BJ (cell line): ENCODE measurements at places on chromosomes 2 and 18. TPM values are rescaled to one million over a fixed set of nuclear protein-coding genes. Genes with fewer than 3 reads are reported as not detected.

GRCh38 chr18:44290366-44290977, 390.2 kb upstream of the SETBP1 start:
- DNase-seq: no peak

GRCh38 chr2:126586317-126586716, 69.6 kb upstream of the GYPC start:
- no peak for DNase-seq

GRCh38 chr2:26333293-26333692, 12.7 kb upstream of the SELENOI start:
- DNase-seq: no peak

Gene ACP1
- polyA plus RNA-seq: 129 and 135 TPM in 2 replicates

Gene TNFRSF11A
- polyA plus RNA-seq: 0.06 TPM in 1 of 2 replicates, not detected in the other

Gene HNMT
- 7.7 and 14.6 TPM in 2 replicates for polyA plus RNA-seq

Gene SLC25A12
- polyA plus RNA-seq: 16.3 and 19.5 TPM in 2 replicates

GRCh38 chr18:76993573-76993972, 139.0 kb downstream of the MBP start:
- DNase-seq: no peak

Gene CYP27A1
- polyA plus RNA-seq: 17.2 and 26.8 TPM in 2 replicates

Gene EFR3B
- 0.11 and 0.18 TPM in 2 replicates for polyA plus RNA-seq

GRCh38 chr2:215110918-215111317, 27.5 kb downstream of the ABCA12 start:
- no peak for DNase-seq

DNA sequence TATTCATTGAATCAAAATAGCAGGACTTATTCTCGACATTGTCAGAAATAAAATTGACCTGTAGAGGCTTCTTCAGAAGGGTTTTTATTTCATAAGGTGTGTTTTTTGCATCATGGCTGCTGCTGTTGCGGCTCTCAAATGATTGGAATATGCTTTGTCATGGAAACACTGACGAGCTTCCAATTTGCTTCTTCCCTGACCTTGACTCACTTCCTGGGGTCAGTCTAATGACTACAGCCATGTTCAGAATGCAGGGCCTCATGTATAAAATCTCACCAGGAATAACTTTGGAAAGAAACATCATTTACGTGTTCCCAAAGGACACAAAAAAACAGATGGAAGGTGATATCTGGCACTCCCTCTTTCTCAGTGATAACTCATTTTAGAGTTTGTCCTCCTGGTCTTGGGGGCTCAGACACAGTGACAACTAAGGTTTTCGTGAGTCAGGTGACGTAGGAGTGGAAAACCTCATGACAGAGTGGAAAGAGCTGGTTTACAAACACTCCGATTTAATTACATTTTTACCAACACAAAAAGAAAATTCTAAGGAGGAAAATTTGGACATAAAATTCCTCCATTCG, 467.0 kb upstream of the RAB12 start:
- no peak for DNase-seq

DNA sequence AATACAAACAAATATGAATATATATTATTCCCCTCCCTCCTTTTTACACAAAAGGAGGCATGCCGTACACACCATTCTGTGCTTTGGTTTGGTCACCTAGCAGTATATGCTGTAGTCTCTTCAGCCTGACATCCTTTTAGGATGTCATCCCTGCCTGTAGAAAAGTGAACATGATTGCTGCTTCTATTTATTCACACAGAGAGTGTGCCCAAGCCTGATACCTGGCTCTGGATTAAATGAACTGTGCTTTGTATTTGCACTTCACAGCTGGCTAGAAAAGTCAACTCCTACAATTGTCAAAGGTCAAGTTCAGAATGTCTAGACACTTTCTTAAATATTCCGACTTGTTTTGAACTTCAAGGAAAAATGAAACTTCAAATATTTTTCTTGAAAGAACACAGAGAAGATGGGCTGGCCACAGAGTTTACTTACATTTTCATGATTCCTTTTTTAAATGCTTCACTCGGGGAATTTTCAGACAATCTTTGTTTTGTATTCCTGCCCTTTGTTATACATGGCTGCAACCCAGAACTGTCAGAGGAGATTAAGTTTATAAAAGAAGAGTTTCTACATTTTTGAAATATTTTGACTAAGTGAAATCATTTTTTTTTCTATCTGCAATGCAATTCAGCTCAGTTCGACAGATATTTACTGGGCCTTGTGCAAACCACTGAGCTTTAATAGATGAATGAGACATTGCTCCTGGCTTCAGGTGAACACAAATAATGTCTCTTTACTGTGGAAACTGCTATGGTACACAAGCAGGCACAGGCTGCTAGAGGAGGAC, 33.5 kb downstream of the DAPL1 start:
- DNase-seq: no peak

Gene RAB31
- 30.5 and 37.2 TPM in 2 replicates for polyA plus RNA-seq

Gene CHN1
- polyA plus RNA-seq: 93.0 and 167 TPM in 2 replicates

DNA sequence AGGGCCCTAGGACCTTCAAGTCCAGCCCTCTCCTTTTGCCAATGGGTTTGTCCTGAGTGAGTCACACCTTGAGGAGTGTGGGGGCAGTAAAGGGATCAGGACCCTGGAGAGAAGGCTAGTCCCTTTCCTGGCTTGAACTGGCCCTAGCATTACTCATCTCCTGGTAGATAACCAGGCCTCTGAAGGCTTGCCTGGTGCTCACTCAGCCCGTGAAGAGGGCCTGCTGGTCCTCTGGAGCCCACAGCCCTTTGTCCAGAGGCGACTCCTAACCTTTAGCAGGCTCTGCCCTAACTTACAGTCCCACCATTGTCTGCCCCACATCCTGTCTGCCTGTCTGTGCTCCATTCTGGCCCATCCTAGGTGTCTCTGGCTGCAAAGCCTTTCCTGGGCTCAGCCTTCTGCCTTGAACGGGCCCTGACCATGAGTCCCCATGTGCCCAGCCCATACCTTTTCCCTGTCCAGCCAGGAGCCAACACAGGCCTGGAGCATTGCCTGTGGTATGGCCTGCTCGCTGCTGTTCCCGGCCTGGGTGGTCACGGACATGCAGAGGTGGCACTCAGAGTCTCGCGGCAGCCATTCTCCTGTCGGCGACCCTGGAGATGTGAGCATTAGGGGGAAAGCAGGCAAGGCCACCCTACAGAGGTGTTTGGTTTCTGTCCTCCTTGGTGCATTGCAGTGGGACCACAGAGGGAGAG, 5.0 kb downstream of the SFTPB start:
- DNase-seq: no peak

Gene ADAM23
- 1.3 and 1.7 TPM in 2 replicates for polyA plus RNA-seq
